ENCODE measurements at places on chromosomes 12 and 14. TPM values are rescaled to one million over a fixed set of nuclear protein-coding genes. Genes with fewer than 3 reads are reported as not detected.

The ITGA7 gene
- total RNA-seq: 24.8 TPM

The PPP1R1A gene
- 0.36 TPM for total RNA-seq

The RTL1 gene
- not detected for total RNA-seq

The GPRC5D gene
- not detected for total RNA-seq

The DTX1 gene
- under 0.01 TPM for total RNA-seq

The SMIM41 gene
- not detected for total RNA-seq

The CHGA gene
- total RNA-seq: not detected

The LRRC74A gene
- not detected for total RNA-seq

The GNB3 gene
- 1.4 TPM for total RNA-seq

DNA sequence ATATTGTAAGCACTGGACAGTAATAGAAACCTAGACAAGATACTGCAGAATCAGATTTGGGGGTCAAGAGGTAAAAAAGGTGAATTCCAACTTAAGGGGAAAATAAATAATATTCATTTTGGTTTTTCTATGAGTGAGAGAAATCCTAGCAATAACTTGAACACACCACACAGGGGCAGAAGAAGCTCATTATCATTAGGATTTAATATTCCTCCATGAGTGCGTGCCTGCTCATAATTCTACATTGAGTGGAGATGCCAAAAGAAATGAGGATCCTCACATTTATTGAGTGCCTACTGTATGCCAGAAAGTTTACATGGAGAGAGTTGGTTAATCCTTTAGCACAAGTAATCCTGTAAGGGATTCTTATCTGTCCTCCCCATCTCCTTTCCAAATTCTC is 40.5 kb upstream of the C14orf132 start:
- H3K27me3 ChIP-seq: peaks cover 15% of the 10 kb centered on the region
- H3K27ac ChIP-seq: no peak overlapping the region
- no peak overlapping the region for H3K4me3 ChIP-seq
- H3K36me3 ChIP-seq: no peaks in the 10 kb centered on the region

GRCh38 chr14:92484132-92484823 is 29.3 kb upstream of the RIN3 start:
- no peak overlapping the region for H3K4me3 ChIP-seq
- peaks cover 8% of the 10 kb centered on the region for H3K4me1 ChIP-seq
- H3K27ac ChIP-seq: no peak overlapping the region

- peaks cover 18% of the 10 kb centered on the region for H3K36me3 ChIP-seq
- peaks cover 19% of the 10 kb centered on the region for H3K4me1 ChIP-seq
- H3K4me3 ChIP-seq: no peak overlapping the region
- no peaks in the 10 kb centered on the region for H3K27me3 ChIP-seq
- no peak for DNase-seq
- H3K27ac ChIP-seq: no peak overlapping the region
Observed at GRCh38 chr12:108640802-108641445, 7.2 kb upstream of the SELPLG start.

GRCh38 chr14:74245292-74245691 is 6.0 kb downstream of the VSX2 start:
- no peak overlapping the region for H3K27ac ChIP-seq
- no peaks in the 10 kb centered on the region for H3K36me3 ChIP-seq
- H3K4me1 ChIP-seq: no peaks in the 10 kb centered on the region
- H3K27me3 ChIP-seq: peaks cover 77% of the 10 kb centered on the region

- peak overlapping the region; percentile 41 for H3K27ac ChIP-seq
- H3K4me3 ChIP-seq: peak overlapping the region; percentile 86
- peak; percentile 94 for DNase-seq
- H3K36me3 ChIP-seq: peaks cover 15% of the 10 kb centered on the region
Observed at GRCh38 chr12:122979908-122980182, 636 bp upstream of the ARL6IP4 start.

DNA sequence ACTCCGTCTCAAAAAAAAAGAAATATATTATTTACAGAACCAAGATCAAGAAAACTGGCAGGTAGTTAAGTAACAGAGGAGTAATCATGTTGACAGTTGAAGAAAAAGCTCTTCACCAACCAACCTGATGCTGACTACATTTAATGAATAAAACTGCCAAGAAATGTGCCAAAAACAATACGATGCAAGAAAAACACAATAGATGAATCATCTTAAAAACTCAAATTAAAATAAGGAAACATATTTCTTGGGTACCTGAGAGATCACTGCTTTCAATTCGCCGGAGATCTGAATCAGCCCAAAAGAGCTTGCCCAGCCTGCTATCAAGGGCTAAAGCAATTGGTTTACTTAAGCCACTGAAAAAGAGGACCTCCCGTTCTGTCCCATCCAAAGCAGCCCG is 76.4 kb downstream of the BCL2L14 start:
- DNase-seq: no peak
- H3K4me1 ChIP-seq: no peaks in the 10 kb centered on the region
- H3K36me3 ChIP-seq: peaks cover 16% of the 10 kb centered on the region
- H3K27me3 ChIP-seq: no peaks in the 10 kb centered on the region
- H3K4me3 ChIP-seq: no peak overlapping the region

DNA sequence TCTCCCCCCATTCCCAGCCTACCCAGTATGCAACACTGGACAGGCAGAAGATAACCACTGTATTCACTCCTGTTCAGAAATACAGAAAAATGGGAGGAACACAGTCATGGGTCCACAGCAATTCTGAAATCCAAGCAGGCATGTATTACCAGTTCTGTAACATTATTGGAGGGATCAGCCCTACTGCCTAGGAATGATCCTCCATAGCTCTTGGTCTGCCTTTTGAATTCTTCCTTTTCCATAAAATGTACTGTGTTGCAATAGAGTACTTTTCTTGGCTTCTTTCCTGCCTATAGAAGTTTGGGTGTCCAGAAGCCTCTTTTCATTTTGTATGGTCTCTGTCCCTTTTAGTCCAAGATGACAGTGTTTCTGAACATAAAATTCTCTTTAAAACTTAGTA is 46.5 kb downstream of the SPATS2 start:
- peaks cover 7% of the 10 kb centered on the region for H3K4me1 ChIP-seq
- no peak for DNase-seq
- H3K36me3 ChIP-seq: no peaks in the 10 kb centered on the region
- H3K4me3 ChIP-seq: no peak overlapping the region

DNA sequence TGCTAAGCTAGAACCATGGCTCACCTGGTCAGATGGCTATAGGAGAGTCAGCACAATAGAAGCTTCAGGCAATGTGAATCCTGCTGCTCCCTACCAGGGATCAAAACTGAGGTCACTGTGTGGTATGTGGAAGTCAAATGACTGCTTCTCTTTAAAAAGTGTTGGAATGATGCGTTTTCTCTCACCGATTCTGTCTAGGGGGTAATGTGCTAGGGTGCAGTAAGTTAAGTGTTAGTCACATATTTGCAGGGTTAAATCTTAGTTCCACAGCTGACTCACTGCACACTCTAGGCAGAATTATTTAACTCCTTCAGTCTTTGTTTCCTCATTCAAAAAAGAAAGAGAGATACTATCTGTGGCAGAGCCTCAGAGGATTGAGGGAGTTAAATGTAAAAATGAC is 696.6 kb downstream of the DIO2 start:
- H3K27me3 ChIP-seq: no peaks in the 10 kb centered on the region
- no peaks in the 10 kb centered on the region for H3K36me3 ChIP-seq
- H3K27ac ChIP-seq: peak overlapping the region; percentile 73
- no peak for DNase-seq
- peaks cover 17% of the 10 kb centered on the region for H3K4me1 ChIP-seq

GRCh38 chr12:11580125-11580751 is 69.2 kb upstream of the ETV6 start:
- peaks cover 9% of the 10 kb centered on the region for H3K27me3 ChIP-seq
- peaks cover 24% of the 10 kb centered on the region for H3K4me1 ChIP-seq
- no peak overlapping the region for H3K4me3 ChIP-seq
- H3K36me3 ChIP-seq: no peaks in the 10 kb centered on the region
- peak overlapping the region; percentile 13 for H3K27ac ChIP-seq
- DNase-seq: peak; percentile 90

DNA sequence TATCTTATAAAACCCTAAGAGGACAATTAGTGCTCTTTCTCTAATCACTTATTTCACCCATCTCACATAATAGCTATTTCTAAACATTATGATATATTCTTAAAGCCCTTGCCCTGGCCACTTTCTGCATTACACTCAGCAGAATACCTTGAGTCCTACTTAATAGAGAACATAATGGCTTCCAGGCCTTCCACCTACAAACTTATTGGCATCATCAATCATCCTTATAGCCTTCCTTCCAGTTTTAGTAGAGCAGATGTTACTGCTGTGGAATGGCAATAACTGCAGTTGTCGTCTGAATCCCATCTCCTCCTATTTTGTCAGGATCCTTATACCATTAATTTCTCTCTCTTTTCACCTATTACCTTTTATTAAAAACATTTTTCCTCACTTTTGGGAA is 1127.4 kb downstream of the LRFN5 start:
- no peak overlapping the region for H3K27ac ChIP-seq
- no peaks in the 10 kb centered on the region for H3K4me1 ChIP-seq

GRCh38 chr14:65117769-65118745 is 15.7 kb upstream of the MAX start:
- H3K4me1 ChIP-seq: no peaks in the 10 kb centered on the region
- no peaks in the 10 kb centered on the region for H3K27me3 ChIP-seq
- H3K27ac ChIP-seq: no peak overlapping the region
- no peaks in the 10 kb centered on the region for H3K36me3 ChIP-seq
- no peak for DNase-seq
- no peak overlapping the region for H3K4me3 ChIP-seq

DNA sequence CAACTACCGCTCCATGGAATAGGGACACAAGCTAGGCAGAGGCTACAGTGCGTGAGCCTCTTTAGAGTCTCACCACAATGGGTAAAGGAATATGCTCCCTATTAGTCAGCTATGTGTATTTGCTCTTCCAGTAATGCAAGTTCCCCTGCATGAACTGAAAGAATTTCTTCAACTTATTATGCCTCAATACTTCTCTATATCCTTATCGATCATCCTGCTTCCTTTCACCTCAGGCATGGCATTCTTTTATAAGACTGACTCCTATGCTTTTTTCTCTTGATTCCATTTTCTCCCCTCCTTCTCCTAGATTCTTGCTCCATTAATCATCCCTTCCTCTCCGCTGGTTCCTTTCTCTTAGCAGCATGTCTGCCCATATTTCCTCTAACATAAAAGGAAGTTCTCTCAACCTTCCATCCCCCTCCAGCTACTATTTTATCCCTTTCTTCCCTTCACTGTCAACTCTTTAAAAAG is 94.5 kb upstream of the CPM start:
- H3K4me3 ChIP-seq: no peak overlapping the region
- DNase-seq: no peak
- no peaks in the 10 kb centered on the region for H3K27me3 ChIP-seq
- H3K36me3 ChIP-seq: no peaks in the 10 kb centered on the region
- peaks cover 23% of the 10 kb centered on the region for H3K4me1 ChIP-seq
- no peak overlapping the region for H3K27ac ChIP-seq

- H3K27ac ChIP-seq: no peak overlapping the region
- DNase-seq: no peak
- no peaks in the 10 kb centered on the region for H3K4me1 ChIP-seq
- no peak overlapping the region for H3K4me3 ChIP-seq
- no peaks in the 10 kb centered on the region for H3K27me3 ChIP-seq
Observed at GRCh38 chr12:21340403-21340802, 5.7 kb upstream of the SLCO1A2 start.

GRCh38 chr12:2974560-2974971 is 15.4 kb downstream of the TEAD4 start:
- H3K4me3 ChIP-seq: peak overlapping the region; percentile 28
- H3K27me3 ChIP-seq: no peaks in the 10 kb centered on the region
- peak; percentile 92 for DNase-seq
- H3K4me1 ChIP-seq: peaks cover 5% of the 10 kb centered on the region
- no peak overlapping the region for H3K27ac ChIP-seq

DNA sequence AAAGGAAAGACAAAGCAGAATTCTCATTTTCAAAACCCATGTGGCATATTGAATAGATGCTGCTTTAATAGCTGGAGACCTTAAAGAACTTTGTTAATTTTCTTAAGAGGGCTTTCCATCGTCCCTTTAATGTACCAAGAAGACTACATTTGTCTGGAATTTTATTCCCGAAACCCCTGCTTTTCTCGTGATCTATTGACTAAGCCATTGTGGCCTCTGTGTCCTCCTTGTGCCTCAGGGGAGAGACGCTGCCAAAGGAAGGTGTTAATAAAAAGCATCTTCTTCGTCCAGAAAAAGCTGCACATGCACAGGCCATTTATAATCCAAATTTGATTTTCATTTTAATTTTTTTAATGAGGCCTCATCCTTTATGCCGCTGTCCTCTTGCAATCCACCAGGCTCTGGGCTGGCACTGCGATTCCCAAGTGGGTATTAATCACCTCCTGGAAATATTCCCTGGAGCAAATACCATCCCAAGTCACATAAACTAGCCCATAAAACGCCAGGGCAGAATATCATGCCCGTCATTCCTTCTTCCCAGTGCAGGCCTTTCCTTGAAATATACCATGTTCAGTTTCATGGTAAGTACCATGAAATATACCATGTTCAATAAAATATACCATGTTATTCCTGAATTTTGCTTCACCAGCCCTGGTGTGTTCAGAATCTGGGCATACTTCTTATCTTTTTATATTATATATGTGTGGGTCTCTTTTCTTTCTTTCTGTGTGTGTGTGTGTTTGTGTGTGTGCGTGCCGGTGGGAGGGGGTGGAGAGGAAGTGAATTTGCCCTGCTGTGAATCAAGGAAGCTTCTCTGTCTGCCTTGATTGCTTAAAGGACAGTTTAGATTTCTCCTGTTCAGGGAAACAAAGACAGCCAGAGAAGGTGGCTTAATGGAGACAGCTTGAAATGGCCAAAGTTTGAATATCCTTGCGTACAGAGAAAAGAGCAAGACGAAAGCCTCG is 147.6 kb downstream of the PHETA1 start:
- no peaks in the 10 kb centered on the region for H3K4me1 ChIP-seq
- no peak for DNase-seq
- H3K27me3 ChIP-seq: no peaks in the 10 kb centered on the region

DNA sequence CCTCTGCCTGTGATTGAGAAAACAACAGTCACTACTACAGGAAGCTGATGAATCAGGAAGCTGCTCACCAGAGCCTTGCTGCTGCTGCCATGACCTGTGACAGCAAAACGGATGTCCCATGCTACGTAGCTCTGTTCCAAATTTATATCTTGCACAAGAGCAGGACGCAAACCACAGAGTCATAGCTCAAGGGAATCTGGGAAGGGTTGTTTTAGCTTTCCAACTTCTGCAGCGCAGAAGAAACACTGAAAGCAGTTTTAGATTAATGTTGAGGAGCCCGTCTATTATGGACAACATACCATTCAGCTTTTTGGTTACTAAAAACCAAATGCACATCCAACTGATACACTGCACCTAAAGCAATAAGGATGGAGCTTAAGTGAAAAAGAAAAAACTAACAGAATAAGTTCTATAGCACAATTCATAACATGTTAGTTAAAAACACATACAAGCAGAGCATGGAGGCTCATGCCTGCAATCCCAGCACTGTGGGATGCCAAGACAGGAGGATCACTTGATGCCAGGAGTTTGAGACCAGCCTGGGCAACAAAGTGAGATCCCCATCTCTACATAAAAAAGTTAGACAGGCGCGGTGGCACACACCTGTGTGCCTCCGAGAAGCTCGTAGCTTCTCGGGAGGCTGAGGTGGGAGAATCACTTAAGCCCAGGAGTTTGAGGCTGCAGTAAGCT is 1.7 kb upstream of the ANKRD33 start:
- DNase-seq: peak; percentile 99
- H3K36me3 ChIP-seq: no peaks in the 10 kb centered on the region
- H3K4me1 ChIP-seq: peaks cover 14% of the 10 kb centered on the region
- peak overlapping the region; percentile 35 for H3K4me3 ChIP-seq

GRCh38 chr12:66118240-66118891 is 12.2 kb downstream of the LLPH start:
- peaks cover 14% of the 10 kb centered on the region for H3K36me3 ChIP-seq
- peaks cover 7% of the 10 kb centered on the region for H3K4me1 ChIP-seq
- no peak overlapping the region for H3K27ac ChIP-seq
- no peak overlapping the region for H3K4me3 ChIP-seq

GRCh38 chr12:75602106-75602505 is 90.7 kb upstream of the KRR1 start:
- no peak for DNase-seq
- no peak overlapping the region for H3K27ac ChIP-seq
- no peak overlapping the region for H3K4me3 ChIP-seq
- H3K36me3 ChIP-seq: no peaks in the 10 kb centered on the region
- peaks cover 6% of the 10 kb centered on the region for H3K4me1 ChIP-seq
- H3K27me3 ChIP-seq: no peaks in the 10 kb centered on the region

Data from osteoblast (primary cell).